ENCODE measurements at places on chromosomes 16 and 17.

DNA sequence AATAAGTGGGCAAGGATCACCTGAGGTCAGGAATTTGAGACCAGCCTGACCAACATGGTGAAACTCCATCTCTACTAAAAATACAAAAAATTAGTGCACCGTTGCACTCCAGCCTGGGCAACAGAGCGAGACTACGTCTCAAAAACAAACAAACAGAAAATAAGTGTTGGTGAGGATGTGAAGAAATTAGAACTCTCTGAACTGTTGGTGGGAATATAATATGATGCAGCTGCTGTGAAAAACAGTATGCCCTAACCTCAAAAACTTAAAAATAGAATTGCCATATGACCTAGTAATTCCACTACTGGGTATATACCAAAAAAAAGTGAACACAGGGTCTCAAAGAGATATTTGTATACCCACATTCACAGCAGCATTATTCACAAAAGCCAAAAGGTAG, 26.1 kb downstream of the GLG1 start:
- DNase-seq = no peak

DNA sequence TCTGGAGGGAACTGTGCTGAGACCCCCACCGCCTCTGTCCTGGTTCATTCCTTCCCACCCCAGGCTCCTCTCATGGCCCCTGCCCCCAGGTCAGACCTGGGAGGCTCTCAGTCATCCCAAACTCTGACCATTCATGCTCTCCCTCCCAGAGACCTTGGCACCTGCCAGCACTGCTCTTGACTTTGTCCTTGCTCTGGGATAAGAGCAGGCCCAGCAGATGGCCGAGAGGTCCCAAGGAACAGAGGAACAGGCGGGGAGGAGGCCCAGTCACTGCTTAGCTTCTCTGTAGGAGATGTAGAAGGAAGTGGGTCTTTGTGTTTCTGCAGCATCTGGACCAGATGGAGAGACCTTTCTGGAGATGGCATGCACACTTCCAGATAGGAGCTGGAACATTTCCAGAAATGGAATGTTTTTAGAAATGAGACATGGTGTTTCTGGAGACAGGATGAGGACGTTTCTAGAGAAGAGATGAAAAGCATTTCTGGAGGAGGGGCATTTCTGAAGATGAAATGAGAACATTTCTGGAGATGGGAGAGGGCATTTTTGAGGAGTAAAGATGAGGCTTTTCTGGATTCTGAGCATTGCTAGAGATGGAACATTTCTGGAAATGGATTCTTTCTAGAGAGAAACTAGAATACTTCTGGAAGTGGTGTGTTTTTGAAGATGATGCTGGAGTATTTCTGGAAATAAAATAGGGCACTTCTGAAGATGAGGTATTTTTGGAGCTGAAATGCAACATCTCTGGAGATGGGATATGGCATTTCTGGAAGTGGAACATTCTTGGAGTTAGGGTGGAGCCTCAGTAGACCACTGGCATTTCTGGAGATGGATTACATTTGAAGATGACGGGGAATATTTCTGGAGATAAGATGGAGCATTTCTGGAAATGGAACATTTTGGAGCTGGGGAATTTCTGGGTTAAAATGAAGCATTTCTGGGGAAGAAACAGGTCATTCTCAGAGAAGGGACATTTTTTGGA, 55.2 kb downstream of the RAI1 start:
- DNase-seq = no peak

DNA sequence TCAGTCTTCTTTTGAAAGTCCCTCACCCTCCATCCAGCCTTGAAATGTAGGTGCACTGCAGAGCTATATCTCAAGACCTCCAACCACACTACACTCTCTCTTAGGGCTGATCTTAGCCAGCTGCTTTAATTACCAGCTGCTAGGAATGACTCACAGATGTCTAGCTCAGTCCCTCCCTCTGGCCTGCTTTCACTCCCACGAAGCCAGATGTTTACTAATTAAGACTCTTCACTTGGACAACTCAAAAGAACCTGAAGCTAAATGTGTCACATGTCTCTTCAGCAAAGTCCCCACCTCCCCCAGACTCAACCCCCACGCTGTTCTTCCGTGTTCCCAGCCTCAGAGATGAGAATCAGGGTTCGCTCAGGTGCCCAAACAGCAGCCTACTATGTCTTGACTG, 2.6 kb downstream of the GTF3C1 start:
- no peak for DNase-seq

GRCh38 chr16:3113765-3114479, 1.5 kb downstream of the ZNF205 start:
- DNase-seq = no peak

DNA sequence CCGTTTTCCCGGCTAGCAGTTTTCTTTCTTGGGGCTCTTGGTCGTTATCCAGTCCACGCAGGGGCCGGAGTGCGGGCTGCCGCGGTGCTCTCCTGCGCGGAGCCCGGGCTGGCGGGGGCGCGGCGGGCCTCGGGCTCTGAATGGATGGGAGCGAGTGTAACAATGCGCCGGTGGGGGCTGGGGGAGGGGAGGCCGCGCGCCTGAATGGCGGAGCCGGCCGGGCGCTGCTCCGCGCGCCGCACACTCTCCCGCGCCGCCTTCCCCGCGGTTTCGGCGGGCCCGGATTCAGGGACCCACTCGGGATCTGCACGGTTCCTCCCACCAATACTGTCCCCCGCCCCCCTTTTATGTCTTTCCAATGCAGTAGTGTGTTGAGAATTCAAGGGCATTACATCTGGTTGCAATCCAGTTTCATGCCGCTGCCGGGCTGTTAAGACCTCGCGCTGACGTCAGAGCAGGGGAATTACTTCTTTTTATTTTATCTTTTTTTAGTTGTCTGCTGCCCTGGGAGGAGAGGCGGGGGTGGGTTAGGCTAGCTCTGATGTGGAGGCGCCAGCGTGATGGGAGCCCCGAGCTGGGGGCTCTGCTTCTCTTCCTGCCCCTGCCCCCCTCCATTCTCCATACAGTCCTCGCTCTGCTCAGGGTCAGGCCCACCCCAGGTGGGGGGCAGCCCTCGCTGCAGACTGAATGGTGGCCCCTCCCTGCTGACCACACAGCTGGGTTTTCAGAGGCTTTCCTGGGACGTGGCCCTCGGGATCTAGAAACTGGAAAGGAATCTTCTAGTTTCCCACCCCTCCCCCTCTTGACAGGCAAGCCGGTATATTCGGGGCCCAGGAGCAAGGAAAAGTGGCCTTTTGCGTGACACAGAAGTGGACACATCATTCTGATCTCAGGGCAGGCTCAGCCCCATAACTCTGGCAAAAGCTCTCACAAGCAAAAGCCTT, 1.8 kb downstream of the RAI1 start:
- DNase-seq = peak; percentile 51

GRCh38 chr16:30139583-30140481, 16.8 kb upstream of the MAPK3 start:
- no peak for DNase-seq

DNA sequence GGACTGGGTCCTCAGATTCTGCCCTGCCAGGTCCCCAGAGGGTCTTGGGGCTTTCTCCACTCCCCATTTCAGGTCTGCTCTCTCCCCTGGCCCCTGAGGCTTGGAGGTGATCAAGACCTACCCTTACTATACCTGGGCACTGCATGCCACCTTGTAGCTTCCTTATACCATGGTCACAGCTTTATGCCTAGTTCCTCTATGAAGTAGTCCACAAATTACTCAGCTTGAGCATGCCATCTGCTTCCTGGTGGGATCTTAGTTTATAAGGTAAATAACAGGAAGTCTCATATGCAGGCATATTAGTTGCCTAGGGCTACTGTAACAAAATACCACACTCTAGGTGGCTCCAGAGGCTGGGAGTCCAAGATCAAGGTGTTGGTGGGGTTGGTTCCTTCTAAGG, 11.0 kb upstream of the PMFBP1 start:
- DNase-seq = no peak

DNA sequence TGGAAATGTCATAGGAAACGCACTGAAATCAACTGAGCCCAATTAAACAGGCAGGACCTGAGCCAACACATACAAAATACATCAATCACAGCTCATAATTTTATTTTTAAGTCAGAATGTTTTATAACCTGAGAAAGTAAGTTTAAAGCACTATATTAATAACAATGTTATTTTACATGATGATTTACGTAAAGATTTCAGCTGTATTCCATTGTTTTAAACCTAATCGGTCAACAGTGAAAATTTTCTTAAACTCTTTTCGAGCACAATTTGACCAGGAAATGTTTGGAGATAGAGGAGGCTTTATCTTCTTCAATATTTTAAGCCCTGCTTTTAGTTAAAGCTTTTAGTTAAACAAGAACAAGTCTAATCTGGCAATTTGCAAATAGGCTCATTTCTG, 201.8 kb upstream of the TOX3 start:
- no peak for DNase-seq

DNA sequence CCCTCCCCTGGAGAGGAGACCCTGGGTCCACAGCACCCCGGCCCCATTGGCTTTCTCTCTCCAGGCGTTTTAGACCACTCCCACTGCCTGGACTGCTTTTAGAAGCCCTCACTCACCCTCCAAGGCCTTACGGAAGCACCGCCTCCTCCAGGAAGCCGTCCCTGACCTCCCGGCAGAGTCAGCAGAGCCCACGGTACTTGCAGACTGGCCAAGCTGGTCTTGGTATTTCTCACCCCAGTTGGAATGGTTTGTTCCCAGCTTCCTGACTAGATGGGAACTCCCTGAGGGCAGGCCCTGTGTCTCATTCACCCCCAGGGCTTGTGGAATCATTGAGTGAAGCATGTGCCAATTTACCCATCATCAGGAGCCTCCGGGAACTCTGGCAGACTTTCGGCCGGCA, 9.2 kb downstream of the SCGB1C2 start:
- DNase-seq = no peak

- DNase-seq = no peak
Measured at GRCh38 chr17:80421381-80422090, 6.6 kb downstream of the ENDOV start.

DNA sequence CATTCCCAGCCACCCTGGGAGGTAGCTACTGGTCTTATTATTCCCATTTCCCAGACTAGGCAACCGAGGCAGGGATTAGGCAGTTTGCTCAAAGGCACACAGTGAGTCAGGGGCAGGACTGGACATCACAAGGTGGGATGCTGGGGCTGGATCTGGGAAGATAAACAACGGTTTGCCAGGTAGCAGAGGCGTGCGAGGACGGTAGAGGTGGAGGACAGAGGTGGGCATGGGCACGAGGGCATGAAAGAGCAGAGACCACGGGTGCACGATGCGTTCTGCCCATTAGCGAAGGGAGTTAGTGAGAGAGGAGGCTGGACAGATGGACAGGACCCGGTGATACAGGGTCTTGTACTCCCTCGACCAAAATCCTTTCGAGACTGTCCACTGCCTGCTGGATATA, 148.0 kb downstream of the SDK2 start:
- DNase-seq = no peak

GRCh38 chr16:5025171-5025632, 8.5 kb downstream of the NAGPA start:
- DNase-seq = no peak

DNA sequence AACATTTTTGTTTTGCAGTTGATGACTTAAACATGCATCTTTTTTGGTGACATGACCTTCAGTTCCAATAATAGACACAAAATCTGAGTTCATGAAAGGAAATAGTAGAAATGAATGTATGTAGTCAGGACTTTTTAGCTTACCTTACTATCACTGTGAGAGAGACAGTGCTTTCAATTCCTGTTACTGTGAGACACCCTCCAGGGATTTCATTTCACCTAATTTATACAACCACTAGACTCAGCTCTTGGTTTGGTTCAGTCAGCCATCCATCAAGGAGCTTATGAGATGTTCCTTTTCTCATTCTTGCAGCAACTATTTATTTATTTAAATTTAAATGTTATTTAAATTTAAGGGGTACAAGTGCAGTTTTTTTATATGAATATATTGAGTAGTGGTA, 77.9 kb downstream of the MAP2K4 start:
- DNase-seq = no peak

DNA sequence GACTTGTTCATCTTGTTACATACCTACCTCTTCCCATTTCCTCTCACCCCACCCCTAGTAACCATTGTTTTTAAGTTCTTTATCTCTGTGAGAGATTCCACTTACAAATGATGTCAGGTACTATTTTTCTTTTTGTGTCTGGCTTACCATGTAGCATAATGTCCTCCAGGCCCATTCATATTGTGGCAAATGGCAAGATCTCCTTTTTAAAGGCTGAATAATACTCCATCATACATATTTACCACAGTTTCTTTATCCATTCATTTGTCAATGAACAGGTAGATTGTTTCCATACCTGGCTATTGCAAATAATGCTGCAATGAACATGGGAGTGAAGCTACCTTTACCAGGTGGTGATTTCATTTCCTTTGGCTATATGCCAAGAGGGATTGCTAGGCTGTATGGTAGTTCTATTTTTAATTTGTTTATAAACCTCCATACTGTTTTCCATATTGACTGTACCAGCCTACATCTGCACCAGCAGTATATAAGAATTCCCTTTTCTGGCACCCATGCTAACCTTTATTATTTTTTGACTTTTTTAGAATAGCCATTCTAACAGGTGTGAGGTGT, 53.9 kb downstream of the NSRP1 start:
- no peak for DNase-seq

DNA sequence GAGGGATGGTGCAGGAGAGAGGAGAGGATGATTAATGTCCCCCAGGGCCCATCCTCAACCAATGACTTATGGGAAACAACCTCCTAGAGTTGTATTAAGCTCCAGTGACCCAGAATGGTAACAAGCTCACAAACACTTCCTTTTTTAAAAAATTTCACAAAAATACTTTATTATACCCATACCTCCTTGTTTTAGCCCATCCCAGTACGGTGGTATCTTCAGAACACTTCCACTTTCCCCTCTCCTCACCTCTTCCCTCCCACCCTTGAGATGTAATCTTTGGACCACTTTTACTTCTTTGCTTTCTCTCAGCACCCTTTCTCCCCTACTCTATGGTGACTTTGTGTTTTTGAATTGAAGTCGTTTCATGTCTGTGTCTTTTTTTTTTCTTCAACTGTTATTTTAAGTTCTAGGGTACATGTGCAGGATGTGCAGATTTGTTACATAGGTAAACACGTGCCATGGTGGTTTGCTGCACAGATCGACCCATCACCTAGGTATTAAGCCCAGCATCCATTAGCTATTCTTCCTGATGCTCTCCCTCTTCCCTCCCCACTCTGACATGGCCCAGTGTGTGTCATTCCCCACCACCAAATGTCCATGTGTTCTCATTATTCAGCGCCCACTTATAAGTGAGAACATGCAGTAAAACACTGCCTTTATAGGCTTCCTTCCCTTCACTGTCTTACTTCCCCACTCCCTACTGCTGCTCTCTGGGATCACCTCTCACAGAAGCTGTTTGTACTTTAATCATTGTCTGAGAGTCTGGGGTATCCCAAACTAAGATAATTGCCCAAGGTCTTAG, 124.5 kb downstream of the PRKCB start:
- no peak for DNase-seq

DNA sequence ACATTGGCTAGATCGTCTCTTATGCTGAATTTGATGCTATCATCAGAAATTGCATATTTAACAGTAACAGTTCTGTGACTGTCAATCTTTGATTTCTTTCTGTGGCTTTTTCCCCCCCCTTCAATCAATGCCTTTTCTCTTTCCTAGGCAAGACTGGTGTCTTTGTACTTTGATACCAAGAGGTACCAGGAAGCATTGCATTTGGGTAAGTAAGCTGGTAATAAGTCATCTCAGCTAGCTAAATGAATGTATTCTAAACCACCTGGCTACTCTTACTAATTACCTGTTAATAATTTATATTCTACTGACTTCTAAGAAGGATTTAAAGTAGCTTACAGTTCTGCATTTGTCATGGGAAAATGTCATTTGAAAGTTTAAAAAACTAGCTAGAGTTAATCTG, 20.1 kb downstream of the PSMD11 start:
- DNase-seq = no peak

GRCh38 chr16:19506965-19507364, 14.9 kb downstream of the GDE1 start:
- DNase-seq = no peak

GRCh38 chr17:82487910-82488309, 29.4 kb downstream of the NARF start:
- DNase-seq = no peak
